Airway epithelial cell (primary cell): ENCODE measurements at places on chromosomes 2 and 18. TPM values are rescaled to one million over a fixed set of nuclear protein-coding genes. Genes with fewer than 3 reads are reported as not detected.

The TAF4B gene
- 3.8 and 4.1 TPM in 2 replicates for total RNA-seq

The CACNB4 gene
- 0.21 and 0.33 TPM in 2 replicates for total RNA-seq

The B4GALT6 gene
- 1.8 and 3.7 TPM in 2 replicates for total RNA-seq

The AAMP gene
- total RNA-seq = 179 and 196 TPM in 2 replicates

The SLC5A7 gene
- total RNA-seq = not detected in 2 replicates

The CXCR1 gene
- not detected in 2 replicates for total RNA-seq

The IL36A gene
- not detected in 2 replicates for total RNA-seq

The FOXI3 gene
- total RNA-seq = not detected in 2 replicates

The TMEM150A gene
- total RNA-seq = 9.9 and 14.6 TPM in 2 replicates

The TRABD2A gene
- total RNA-seq = 0.28 and 1.7 TPM in 2 replicates

The MC5R gene
- not detected in 2 replicates for total RNA-seq

The SLC4A5 gene
- 0.14 TPM in 1 of 2 replicates, not detected in the other for total RNA-seq

The CRYGD gene
- total RNA-seq = not detected in 2 replicates

The TMEM178A gene
- total RNA-seq = 0.21 and 0.56 TPM in 2 replicates

The SCTR gene
- not detected in 2 replicates for total RNA-seq

The ACSL3 gene
- total RNA-seq = 138 TPM in 2 replicates

The DLX1 gene
- not detected in 2 replicates for total RNA-seq

The IL36G gene
- 15.7 and 18.5 TPM in 2 replicates for total RNA-seq

The THSD7B gene
- 0.05 and 0.07 TPM in 2 replicates for total RNA-seq

The AGXT gene
- not detected in 2 replicates for total RNA-seq

The OTOS gene
- not detected in 2 replicates for total RNA-seq

The MAL gene
- total RNA-seq = 6.1 and 8.5 TPM in 2 replicates
